Fibroblast of the conjunctiva (primary cell): ENCODE measurements at places on chromosomes 12 and 14.

DNA sequence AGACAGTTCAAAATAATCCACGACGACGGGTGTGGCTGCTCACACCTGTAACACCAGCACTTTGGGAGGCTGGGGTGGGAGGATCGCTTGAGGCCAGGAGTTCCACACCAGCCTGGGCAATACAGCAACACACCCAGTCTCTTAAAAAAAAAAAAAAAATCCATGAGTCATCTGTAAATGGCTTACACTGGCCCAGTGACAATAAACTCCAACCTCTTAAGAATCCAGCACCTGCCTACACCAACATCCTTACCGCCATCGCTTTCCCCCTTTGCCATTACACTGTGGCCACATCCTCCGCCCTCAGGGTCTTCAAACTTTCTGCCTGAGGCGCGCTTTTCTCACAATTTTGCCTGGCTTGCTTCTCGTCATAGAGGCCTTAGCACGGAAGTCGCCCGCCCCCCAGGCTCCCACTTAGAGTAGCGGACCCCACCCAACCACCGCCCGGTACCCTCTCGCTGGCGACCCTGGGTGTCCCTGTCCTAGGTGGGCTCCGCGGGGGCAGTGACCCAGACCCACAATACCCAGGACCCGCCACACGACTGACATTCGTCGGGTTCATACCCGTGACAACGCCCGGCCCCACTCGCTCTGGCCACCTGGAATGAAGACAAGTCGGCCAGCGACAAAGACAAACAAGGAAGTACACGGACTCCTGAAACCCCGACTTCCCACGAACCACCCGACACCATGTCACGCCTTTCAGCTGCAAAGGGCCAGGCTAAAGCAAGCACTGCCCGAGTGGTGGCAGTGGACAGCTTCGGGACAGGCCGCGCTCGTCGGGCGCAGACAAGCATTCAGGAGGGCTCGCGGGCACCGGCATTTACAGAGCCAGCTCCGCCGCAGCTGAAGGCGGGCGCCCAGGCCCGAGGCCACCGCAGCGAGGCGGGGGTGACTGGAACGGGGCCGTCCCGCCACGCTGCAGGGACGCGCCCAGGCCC, 636 bp downstream of the GOLGA3 start:
- DNase-seq: peak; percentile 40

DNA sequence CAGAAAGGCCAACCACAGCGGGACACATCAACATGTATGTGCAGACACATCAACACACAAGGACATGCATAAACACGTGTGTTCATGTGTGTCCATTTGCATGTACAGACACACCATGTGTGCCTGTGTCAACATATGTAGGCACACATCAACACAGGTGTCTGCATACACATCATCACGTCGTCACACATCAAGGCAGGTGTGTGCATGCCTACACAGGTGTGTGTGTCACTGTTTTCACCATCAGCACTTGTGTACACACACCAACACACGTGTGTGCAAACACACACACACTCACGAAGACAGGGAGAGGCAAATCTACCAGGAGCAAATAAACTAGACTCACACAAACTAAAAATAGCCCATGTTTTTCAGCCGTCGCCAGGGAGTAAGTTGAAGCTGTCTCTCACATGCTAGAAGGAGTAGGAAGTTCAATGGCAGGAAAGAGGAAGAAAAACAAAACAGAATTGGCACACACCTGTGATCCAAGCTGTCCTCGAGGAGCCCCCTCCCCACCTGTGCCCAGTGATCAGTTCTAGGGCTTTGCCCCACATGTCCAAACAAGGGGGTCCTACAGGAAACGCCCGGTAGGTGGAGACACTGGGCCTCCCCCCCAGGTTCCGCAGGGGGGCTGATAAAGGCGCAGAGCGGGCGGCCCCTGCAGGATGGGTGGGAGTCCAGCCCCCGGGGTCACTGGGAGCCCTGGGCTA, 7.4 kb downstream of the SCARB1 start:
- no peak for DNase-seq

GRCh38 chr12:132110677-132111076, 33.4 kb downstream of the DDX51 start:
- DNase-seq: no peak

DNA sequence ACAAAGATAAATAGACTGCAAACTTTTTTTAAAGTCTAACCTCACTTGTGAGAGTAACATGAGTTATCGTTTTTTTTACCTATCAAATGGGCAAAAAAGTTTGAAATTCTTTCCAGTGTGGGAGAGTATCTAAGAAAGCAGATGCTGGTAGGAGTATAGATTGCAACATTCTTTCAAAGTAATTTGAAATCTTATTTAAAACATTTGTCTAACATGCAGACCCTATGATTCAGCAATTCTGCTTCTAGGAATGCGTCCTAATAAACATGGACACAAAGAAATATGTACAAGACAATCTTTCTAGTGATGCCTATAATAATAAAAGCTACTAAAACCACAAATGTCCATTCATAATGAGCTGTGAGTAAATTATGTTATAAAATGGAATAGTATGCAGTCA, 110.4 kb upstream of the TMCC3 start:
- no peak for DNase-seq

- DNase-seq: no peak
Measured at GRCh38 chr12:9378430-9378835, 170.2 kb upstream of the PZP start.

GRCh38 chr14:99679996-99680395, 4.1 kb upstream of the CYP46A1 start:
- no peak for DNase-seq

GRCh38 chr14:53180272-53181221, 27.4 kb upstream of the DDHD1 start:
- peak; percentile 5 for DNase-seq

GRCh38 chr14:94517641-94518257, 8.5 kb upstream of the SERPINA12 start:
- no peak for DNase-seq

- DNase-seq: no peak
Measured at GRCh38 chr14:75335571-75335970, 56.9 kb downstream of the FOS start.

- DNase-seq: no peak
Measured at GRCh38 chr14:47366006-47366405, 309.4 kb downstream of the MDGA2 start.

DNA sequence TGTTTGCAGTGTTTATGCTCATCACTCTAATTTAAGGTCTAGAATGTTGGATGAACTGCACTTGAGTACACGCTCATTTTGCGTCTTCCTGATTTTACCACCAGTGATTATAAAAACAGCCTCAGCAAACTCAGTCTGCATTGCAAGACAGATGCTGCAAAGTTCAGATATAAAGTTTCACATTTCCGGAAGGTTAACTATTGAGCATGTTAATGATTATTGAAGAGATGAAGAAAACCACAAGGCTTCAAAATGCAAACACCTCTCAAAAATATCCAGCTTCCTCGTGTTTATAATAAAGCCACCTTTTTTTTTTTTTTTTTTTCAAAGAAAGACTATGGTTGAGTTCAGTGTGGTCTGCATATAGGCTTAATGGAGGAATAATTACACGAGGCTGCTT, 92.1 kb upstream of the BMP4 start:
- no peak for DNase-seq

DNA sequence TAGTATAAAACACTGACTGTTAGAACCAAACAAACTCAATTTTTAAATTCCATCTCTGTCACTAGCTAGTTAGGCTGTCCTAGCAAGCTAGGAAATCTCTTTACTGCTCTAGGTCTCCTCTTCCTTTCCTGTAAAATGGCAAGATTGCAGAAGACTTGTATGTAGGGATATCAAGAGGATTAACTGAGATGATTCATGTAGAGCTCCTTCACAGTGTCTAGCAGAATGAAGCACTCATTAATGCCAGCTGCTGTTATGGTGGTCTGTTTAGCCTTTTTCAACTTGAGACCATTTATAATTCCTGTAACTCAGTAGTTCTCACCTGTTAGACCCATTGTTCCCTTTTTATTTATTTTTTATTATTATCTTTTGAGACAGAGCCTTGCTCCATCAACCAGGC, 67.8 kb upstream of the KCNH3 start:
- DNase-seq: peak; percentile 9

GRCh38 chr12:8590842-8591545, 21.7 kb downstream of the AICDA start:
- DNase-seq: no peak

- no peak for DNase-seq
Measured at GRCh38 chr12:2092890-2093289, 40.1 kb downstream of the CACNA1C start.

DNA sequence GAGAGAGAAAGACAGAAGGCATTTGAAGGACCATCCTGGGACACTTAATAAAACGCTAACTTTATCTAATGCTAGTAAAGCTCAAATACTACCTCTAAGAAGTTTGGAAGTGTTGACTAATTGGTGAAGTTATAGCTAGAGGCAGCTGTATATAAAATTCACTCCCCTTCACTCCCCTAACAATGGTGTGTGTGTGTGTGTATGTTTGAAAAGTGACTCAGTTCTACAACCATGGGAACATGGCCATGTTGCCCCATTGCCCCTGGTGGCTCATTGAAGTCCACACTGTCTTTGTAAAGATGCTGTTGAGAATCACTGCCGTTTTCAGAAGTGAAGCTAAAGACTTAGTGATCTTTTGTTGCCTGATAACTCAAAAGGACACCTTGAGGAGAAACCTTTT, 262.4 kb downstream of the NPAS3 start:
- DNase-seq: no peak

- DNase-seq: no peak
Measured at GRCh38 chr12:106760184-106760531, 14.3 kb upstream of the RIC8B start.

DNA sequence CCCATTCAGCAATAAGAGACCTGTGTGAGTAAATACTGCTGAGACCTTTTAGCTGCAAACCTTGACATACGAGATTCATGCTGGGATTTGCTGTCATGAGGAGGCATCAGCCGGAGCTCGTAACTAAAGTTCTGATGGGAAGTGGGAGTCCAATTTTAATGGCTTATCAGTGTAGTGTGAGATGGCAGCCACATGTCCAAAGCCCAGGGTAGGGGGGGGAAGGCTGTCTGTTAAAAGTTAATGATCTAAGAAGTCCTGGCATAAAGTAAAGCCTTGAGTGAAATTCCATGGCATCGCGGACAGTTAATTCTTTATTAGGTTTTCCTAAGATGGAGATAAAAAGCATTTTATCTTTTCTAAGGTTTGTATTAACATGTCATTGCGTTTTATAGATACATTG, 240.0 kb downstream of the AACS start:
- no peak for DNase-seq

- no peak for DNase-seq
Measured at GRCh38 chr12:120175062-120175461, 19.5 kb downstream of the GCN1 start.

- DNase-seq: no peak
Measured at GRCh38 chr12:6045438-6045837, 79.0 kb downstream of the VWF start.

DNA sequence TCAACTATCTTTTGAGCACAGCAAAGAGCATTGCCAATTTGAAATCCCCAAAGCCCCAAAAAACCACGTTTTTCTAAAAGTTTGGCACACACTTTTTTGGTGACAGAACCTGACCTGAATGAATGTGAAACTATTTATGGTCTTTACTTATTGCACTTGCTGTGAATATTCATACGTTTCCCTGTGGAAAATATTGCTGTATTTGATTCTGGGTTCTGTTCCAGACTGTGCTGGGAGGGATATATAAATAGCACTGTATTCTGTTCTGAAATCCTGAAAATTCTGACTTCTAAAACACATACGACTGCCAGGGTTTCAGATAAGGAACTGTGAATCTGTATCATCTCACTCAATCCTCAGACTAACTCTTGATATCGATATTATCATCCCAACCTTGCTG, 35.1 kb downstream of the NR1H4 start:
- no peak for DNase-seq

GRCh38 chr12:34400411-34400881, 378.1 kb downstream of the ALG10 start:
- no peak for DNase-seq
